Activated CD8-positive, alpha-beta T cell treated with anti-CD3 and anti-CD28 coated beads for 36 hours (primary cell): ENCODE measurements at places on chromosomes 4 and X. TPM values are rescaled to one million over a fixed set of nuclear protein-coding genes. Genes with fewer than 3 reads are reported as not detected.

GRCh38 chr4:102430461-102430910, 70.7 kb upstream of the NFKB1 start:
- H3K36me3 ChIP-seq, result peaks cover 6% of the 10 kb centered on the region
- no peaks in the 10 kb centered on the region for H3K27me3 ChIP-seq
- peaks cover 11% of the 10 kb centered on the region for H3K4me1 ChIP-seq
- peak overlapping the region; percentile 84 for H3K4me3 ChIP-seq
- H3K27ac ChIP-seq, result peak overlapping the region; percentile 88
- DNase-seq, result no peak

DNA sequence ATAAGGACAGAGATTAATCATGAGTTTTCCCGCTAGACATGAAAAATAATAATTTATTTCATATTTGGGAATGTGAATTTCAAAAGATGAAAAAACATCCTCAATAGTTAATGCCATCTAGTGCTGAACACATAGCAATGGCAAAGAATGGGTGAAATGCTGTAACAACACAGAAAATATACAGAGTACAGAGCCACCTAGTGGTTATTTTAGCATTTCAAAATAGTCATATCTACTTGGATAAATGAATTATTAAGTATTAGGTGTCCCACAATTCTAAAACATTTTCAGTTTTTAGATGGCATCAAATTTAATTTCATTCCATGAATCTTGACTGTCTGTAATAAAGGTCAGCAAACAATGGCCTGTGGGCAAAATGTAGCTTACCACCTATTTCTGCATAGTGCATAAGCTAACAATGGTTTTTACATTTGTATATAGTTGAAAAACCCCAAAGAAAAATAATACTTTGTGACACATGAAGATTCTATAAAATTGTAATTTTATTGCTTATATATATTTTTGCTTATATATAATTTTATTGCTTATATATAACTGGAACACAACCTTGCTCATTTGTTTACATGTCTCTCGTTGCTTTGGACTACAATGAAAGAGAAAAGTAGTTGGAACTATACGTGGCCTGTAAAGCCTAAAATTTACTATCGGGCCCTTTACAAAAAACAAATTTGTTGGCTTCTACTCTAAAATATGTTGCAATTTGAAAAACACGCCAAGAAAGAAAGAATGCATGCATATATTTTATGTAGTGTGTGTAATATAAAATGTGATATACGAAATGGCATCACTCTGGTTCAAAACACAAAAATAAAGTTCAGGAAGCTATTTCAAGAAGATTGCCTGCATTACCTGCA, 99.1 kb upstream of the FAM47C start:
- no peak overlapping the region for H3K27ac ChIP-seq
- no peak overlapping the region for H3K4me3 ChIP-seq
- no peaks in the 10 kb centered on the region for H3K27me3 ChIP-seq
- no peaks in the 10 kb centered on the region for H3K4me1 ChIP-seq
- H3K36me3 ChIP-seq, result no peaks in the 10 kb centered on the region

DNA sequence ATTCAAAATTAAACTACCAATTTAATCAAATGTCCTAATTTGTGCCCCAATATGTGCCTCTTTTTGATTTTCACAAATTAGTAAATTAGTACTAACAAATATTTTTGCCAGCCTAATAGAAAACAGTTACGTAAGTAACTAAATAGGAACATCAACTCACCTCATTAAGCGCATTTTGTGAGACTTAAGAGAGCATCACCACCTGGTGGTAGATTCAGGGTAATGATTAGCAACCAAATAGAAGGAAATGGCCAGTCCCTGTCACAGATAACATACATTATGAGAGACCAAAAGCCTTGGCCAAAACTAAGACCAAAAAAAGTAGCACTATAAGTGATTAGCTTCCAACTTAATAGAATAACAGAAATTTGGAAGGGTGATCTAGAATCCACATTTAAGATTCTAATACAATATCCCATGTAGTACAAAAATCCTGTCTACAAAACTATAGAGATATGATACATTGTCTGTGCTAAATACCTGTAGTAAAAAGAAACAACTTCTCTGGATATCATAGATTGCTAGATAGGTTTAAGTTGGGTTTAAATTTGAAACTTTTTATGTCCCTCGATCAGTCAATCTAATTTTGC, 46.7 kb downstream of the C4orf46 start:
- no peak overlapping the region for H3K27ac ChIP-seq
- no peaks in the 10 kb centered on the region for H3K36me3 ChIP-seq
- H3K4me1 ChIP-seq, result no peaks in the 10 kb centered on the region
- no peak for DNase-seq

SYTL5 gene
- not detected for total RNA-seq

DNA sequence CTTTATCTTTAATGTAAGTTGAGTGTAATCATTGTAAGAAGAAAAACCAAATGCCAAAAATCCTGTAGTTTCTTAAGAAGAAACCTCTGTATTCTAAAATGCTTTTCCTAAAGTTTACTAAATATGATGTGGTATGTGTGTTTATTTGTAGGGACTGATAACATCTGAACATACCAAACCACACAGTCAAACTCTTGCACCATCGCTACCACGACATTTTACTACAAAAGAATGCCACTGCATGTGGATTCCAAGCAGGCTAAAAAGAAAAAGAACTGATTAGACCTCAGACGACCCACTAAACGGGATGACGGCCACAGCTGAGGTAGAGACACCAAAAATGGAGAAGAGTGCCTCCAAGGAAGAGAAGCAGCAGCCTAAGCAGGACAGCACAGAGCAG, 46.1 kb downstream of the LAS1L start:
- H3K36me3 ChIP-seq, result no peaks in the 10 kb centered on the region
- no peak for DNase-seq
- no peaks in the 10 kb centered on the region for H3K27me3 ChIP-seq
- no peak overlapping the region for H3K4me3 ChIP-seq
- no peaks in the 10 kb centered on the region for H3K4me1 ChIP-seq
- H3K27ac ChIP-seq, result no peak overlapping the region

GRCh38 chr4:156948738-156949137, 22.9 kb downstream of the PDGFC start:
- DNase-seq, result no peak
- no peaks in the 10 kb centered on the region for H3K36me3 ChIP-seq
- H3K4me1 ChIP-seq, result no peaks in the 10 kb centered on the region

- no peak within 1 kb of the TSS for H3K27ac ChIP-seq
- peak within 1 kb of the TSS; percentile 51 for H3K4me3 ChIP-seq
- no peaks in the 10 kb centered on the region for H3K36me3 ChIP-seq
- no peak for DNase-seq
- peaks cover 41% of the 10 kb centered on the region for H3K27me3 ChIP-seq
- H3K4me1 ChIP-seq, result peaks cover 16% of the 10 kb centered on the region
Observed at GRCh38 chrX:107448998-107449835, at the start of gene FRMPD3. Gene FRMPD3 (plus strand): TSS chrX:107449652. CDS start chrX:107526589, 76,937 bp downstream.

TLL1 gene
- total RNA-seq, result not detected

DNA sequence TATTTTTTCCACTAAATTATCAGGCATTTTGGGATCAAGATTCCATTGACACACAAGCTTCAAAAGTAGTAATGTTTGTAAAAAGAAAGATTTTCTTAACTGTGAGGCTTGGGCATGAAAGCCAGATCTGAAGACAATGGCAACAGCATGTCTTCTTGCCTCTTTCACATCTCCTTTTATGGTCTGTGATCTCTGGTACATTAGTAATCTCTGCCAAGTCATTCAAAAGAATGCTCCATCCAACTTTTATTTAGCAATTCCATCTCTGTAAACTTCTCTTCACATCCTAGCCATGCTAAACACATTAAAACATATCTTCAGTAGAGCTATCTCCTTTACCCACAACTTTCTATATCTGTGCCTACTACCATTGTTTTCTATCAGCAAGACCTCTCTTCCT, 465.4 kb downstream of the FAT4 start:
- no peak overlapping the region for H3K4me3 ChIP-seq
- no peak overlapping the region for H3K27ac ChIP-seq
- no peaks in the 10 kb centered on the region for H3K27me3 ChIP-seq
- no peaks in the 10 kb centered on the region for H3K36me3 ChIP-seq
- no peak for DNase-seq

HEPH gene
- 0.20 TPM for total RNA-seq

DNA sequence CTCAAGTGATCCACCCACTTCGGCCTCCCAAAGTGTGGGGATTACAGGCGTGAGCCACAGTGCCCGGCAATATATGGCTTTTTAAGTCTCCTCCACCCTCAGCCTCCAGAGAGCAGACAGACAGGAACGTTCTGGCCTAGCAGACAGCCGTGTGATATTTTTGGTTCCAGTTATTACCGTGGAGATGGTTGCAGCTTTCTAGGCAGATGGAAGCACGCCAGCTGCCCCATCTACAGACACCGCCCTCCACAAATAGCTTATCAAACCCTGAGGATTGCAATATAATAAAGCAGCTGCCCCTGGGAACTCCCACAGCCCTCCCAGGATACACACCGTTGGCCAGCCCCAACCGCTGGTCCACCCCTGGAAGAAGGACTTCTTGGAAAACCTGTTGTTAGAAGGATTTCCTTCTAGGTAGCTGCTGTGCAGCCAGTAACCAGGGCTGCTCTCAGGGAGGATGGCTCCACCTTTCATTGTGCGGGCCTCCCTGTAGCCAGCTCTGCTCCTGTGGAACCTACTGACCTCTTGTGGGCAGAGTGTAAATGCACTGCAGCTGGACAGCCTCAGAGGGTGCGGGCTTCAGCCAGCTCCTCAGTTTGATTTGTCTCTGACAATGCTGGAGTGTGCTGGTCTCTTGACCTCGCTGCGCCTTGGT, 44.0 kb downstream of the SLC25A5 start:
- H3K27me3 ChIP-seq, result no peaks in the 10 kb centered on the region
- no peak overlapping the region for H3K27ac ChIP-seq
- H3K4me3 ChIP-seq, result no peak overlapping the region
- peaks cover 2% of the 10 kb centered on the region for H3K4me1 ChIP-seq

- H3K27ac ChIP-seq, result no peak overlapping the region
- DNase-seq, result no peak
- H3K4me3 ChIP-seq, result no peak overlapping the region
- no peaks in the 10 kb centered on the region for H3K36me3 ChIP-seq
- no peaks in the 10 kb centered on the region for H3K4me1 ChIP-seq
Observed at GRCh38 chrX:118251271-118251670, 94.6 kb upstream of the WDR44 start.

GRCh38 chr4:122674371-122674770, 53.5 kb upstream of the IL21 start:
- no peak for DNase-seq
- H3K27ac ChIP-seq, result no peak overlapping the region
- H3K4me3 ChIP-seq, result no peak overlapping the region
- H3K4me1 ChIP-seq, result peaks cover 9% of the 10 kb centered on the region
- H3K27me3 ChIP-seq, result peaks cover 16% of the 10 kb centered on the region

CENPVL1 gene
- total RNA-seq, result not detected

S100G gene
- total RNA-seq, result not detected

GRCh38 chrX:21744060-21744459, 13.9 kb downstream of the SMPX start:
- H3K27me3 ChIP-seq, result peaks cover 2% of the 10 kb centered on the region
- no peak overlapping the region for H3K4me3 ChIP-seq
- no peaks in the 10 kb centered on the region for H3K4me1 ChIP-seq
- DNase-seq, result no peak
- H3K27ac ChIP-seq, result no peak overlapping the region
- H3K36me3 ChIP-seq, result no peaks in the 10 kb centered on the region

GRCh38 chr4:85482010-85482738, 7.2 kb downstream of the ARHGAP24 start:
- no peak overlapping the region for H3K27ac ChIP-seq
- H3K4me1 ChIP-seq, result no peaks in the 10 kb centered on the region
- DNase-seq, result no peak

- no peak overlapping the region for H3K27ac ChIP-seq
- H3K27me3 ChIP-seq, result no peaks in the 10 kb centered on the region
- no peaks in the 10 kb centered on the region for H3K4me1 ChIP-seq
- peaks cover 27% of the 10 kb centered on the region for H3K36me3 ChIP-seq
- no peak overlapping the region for H3K4me3 ChIP-seq
Observed at GRCh38 chr4:127843704-127844600, 36.7 kb upstream of the PLK4 start.

DNA sequence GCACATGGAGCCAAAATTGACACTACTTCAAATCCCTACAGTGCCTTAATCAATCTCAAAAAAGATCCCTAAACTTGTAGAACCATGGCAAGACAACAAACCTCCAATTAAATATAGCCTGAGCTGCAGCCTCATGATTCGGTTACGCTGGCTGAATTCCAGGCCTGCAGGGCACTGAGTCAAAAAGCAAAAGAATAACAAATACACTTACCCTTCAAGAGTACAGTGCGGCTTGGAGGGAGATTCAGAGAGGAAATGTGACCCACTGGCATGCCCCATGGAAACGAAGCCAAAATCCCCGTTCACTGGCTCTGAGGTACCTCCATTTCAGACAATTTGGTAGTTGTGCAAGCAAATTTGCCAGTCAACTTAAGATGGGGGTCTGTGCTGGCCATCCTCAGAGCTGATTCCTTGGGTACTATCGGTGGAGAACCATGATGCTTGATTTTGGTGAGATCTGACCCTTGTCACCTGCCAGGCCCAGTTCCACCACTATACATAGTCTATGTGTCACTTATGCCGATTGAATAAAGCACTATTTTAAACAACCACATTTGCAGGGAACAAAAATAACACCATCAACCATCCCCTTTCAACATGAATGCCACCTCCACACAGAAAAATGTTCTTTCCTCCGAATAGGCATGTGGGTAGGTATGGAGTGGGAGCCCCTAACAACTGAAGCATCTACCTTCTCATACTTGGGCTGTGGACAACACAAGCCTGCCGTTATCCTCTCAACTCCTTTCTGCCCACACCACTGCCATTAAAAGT, 2.1 kb downstream of the C4orf54 start:
- H3K27me3 ChIP-seq, result no peaks in the 10 kb centered on the region
- no peak overlapping the region for H3K27ac ChIP-seq
- DNase-seq, result no peak
- H3K4me3 ChIP-seq, result no peak overlapping the region
- H3K4me1 ChIP-seq, result no peaks in the 10 kb centered on the region
- no peaks in the 10 kb centered on the region for H3K36me3 ChIP-seq

DNA sequence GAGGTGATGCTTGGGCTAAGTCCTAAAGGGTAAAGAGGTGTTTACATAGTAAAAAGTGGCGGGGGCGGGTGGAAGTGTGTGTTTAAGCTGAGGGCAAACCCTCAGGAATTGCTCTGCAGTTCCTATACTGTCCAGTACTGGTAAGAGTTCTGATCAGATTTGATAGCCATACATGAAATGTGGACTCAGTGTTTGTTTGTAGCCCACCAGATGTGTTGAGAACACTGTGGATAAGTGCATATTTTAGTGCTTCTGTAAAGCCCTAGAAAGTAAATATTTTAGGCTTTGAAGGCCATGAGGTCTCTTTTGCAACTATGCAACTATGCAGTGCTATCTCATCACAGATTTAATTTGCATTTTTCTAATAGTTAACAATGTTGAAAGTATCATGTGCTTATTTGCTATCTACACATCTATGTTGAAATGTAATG, 80.7 kb upstream of the EOLA2 start:
- H3K4me3 ChIP-seq, result no peak overlapping the region
- H3K27ac ChIP-seq, result no peak overlapping the region

- no peak overlapping the region for H3K27ac ChIP-seq
- H3K27me3 ChIP-seq, result no peaks in the 10 kb centered on the region
- no peak overlapping the region for H3K4me3 ChIP-seq
- DNase-seq, result no peak
- no peaks in the 10 kb centered on the region for H3K4me1 ChIP-seq
Observed at GRCh38 chr4:159508917-159509500, 406.1 kb downstream of the RAPGEF2 start.
